ENCODE measurements at places on chromosomes 2 and 18. TPM values are rescaled to one million over a fixed set of nuclear protein-coding genes. Genes with fewer than 3 reads are reported as not detected.

Gene TANC1
- total RNA-seq, result 9.5 TPM

DNA sequence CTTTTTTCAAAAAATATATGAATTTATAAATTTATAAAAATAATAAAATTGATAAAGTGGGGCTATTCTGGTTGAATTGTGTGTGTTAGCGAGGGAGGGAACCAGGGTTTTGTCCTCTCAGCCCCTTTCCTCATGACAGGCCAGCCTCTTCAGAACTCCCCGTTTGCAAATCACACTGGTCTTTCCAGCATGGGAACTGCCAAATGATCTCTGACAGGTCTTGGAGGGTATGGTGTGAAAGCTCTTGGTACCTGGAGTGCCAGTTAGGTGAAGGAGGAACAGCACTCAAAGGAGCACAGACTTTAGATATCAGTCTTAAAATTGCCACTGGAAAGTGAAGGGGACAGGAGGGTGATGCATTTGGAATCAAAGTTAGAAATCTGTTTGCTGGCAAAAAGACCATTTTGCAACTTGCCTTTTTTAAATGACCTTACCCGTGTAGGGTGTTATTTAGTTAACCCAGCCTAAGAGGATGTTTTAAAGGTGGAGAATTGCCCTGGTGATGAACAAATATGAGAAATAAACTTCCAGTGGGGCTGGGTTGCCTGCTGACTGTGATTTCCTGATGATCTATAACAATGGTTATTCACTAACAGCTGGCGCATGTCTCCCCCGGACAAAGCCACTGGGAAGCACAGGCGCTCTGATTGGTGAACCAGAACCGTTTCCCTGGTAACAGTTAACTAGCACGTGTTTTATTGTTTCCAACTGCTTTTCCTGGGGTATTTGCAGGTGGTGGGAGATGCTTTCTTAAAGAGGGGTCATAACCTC lies 85.3 kb upstream of the EFEMP1 start:
- H3K27ac ChIP-seq, result peak overlapping the region; percentile 36
- DNase-seq, result peak; percentile 86
- no peak overlapping the region for H3K4me3 ChIP-seq
- no peaks in the 10 kb centered on the region for H3K36me3 ChIP-seq

GRCh38 chr2:128491692-128492244 lies 173.1 kb upstream of the HS6ST1 start:
- no peak overlapping the region for H3K27ac ChIP-seq
- no peaks in the 10 kb centered on the region for H3K27me3 ChIP-seq
- no peaks in the 10 kb centered on the region for H3K36me3 ChIP-seq
- peaks cover 14% of the 10 kb centered on the region for H3K4me1 ChIP-seq

DNA sequence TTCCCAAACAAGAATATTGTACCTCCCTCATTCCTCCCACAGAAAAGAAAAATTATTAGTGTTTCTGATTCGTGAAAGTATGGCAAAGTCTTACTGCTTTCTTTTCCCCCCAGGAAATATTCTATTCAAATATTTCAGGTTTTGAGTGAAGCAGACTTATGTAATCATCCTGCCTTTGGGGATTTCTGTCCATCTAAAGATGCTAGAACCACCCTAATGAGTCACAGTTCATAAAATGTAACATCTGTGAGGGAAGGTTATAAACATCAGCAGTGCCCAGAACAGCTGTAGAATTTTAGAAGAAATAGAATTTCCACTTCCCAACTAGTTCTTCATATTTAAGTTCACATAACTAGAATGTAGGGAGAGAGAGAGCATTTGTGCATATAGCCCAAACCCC lies 39.0 kb downstream of the EEF1B2 start:
- no peak overlapping the region for H3K27ac ChIP-seq
- no peak overlapping the region for H3K4me3 ChIP-seq
- no peak for DNase-seq
- H3K36me3 ChIP-seq, result no peaks in the 10 kb centered on the region
- H3K27me3 ChIP-seq, result peaks cover 7% of the 10 kb centered on the region

GRCh38 chr18:44518666-44519065 lies 162.0 kb upstream of the SETBP1 start:
- no peak overlapping the region for H3K27ac ChIP-seq
- H3K36me3 ChIP-seq, result no peaks in the 10 kb centered on the region
- DNase-seq, result no peak
- H3K27me3 ChIP-seq, result no peaks in the 10 kb centered on the region
- no peaks in the 10 kb centered on the region for H3K4me1 ChIP-seq
- no peak overlapping the region for H3K4me3 ChIP-seq

Gene AQP12B
- total RNA-seq, result not detected

DNA sequence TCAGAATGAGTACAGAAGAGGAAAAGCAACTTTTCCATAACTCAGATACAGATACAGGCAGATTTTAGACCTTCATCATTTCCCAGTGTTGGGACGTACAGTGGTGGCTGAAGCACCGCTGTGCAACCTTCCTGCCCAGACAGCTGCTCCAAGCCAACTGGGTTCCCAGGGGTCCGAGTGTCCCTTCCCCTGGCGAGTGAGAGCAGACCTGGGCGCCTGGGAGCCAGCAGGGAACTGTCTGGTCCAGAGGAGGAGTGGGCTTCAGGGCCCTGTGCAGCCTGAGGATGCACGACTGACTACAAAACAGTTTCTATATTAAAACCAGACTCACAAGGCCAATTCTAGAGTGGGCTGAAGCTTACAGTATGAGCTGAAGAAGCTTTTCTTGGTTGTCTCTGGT lies 11.1 kb upstream of the OR6B2 start:
- H3K36me3 ChIP-seq, result no peaks in the 10 kb centered on the region
- H3K4me1 ChIP-seq, result no peaks in the 10 kb centered on the region
- H3K4me3 ChIP-seq, result no peak overlapping the region
- H3K27me3 ChIP-seq, result peaks cover 48% of the 10 kb centered on the region
- no peak overlapping the region for H3K27ac ChIP-seq
- DNase-seq, result no peak

GRCh38 chr2:237743561-237744269 lies 54.9 kb upstream of the RBM44 start:
- no peak overlapping the region for H3K27ac ChIP-seq
- H3K4me3 ChIP-seq, result no peak overlapping the region
- H3K36me3 ChIP-seq, result peaks cover 56% of the 10 kb centered on the region
- no peaks in the 10 kb centered on the region for H3K27me3 ChIP-seq

Gene CREG2
- total RNA-seq, result 0.13 TPM

DNA sequence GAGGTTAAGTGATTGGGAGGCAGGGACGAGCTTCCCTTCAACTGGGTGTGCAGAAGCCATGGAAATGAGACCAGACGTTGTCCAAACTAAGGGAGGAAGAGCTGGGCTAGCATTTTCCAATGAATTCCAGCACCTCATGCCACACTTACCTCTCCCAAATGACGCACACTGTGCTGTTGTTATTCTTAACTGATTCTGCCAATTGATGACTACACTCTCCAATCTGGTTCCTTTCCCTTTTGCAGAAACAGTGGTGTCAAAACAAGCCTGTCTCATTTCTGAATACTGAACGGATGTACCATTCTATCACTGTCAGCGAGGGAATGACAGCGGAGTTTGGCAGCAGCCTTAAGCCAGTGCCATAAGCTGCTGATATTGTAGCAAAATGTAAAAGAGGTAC lies 380.5 kb upstream of the HNRNPA3 start:
- H3K27me3 ChIP-seq, result no peaks in the 10 kb centered on the region
- DNase-seq, result no peak
- no peaks in the 10 kb centered on the region for H3K36me3 ChIP-seq
- H3K27ac ChIP-seq, result no peak overlapping the region

Gene CERKL
- total RNA-seq, result 0.31 TPM

DNA sequence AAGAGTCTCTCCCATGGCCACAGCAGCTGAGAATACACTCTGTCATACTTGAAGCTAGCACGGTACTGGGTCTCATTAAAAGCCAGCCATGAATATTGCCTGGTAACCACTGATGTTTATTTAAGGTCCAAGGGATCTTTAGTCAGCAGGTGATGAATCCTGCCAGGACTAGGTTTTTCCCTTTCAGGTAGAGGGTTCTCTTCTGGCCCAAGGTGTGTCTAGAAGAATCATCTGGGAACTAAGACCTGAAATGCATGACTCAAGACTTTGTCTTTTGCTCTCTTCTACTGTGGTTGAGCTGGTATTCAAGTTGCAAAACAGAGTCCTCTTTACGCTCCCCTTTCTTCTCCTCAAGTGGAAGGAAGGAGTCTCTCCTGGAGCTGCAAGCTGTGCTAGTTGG lies 400.5 kb upstream of the FSIP2 start:
- H3K36me3 ChIP-seq, result no peaks in the 10 kb centered on the region
- H3K27ac ChIP-seq, result no peak overlapping the region
- DNase-seq, result no peak
- H3K4me1 ChIP-seq, result no peaks in the 10 kb centered on the region

GRCh38 chr2:108575132-108575966 lies 41.1 kb downstream of the LIMS1 start:
- H3K27ac ChIP-seq, result peak overlapping the region; percentile 36
- H3K36me3 ChIP-seq, result no peaks in the 10 kb centered on the region
- no peaks in the 10 kb centered on the region for H3K4me1 ChIP-seq
- DNase-seq, result no peak
- H3K27me3 ChIP-seq, result no peaks in the 10 kb centered on the region

- H3K27ac ChIP-seq, result no peak overlapping the region
- no peaks in the 10 kb centered on the region for H3K36me3 ChIP-seq
- no peaks in the 10 kb centered on the region for H3K27me3 ChIP-seq
- no peak overlapping the region for H3K4me3 ChIP-seq
- no peak for DNase-seq
These were observed 22.4 kb upstream of the STAT4 start for GRCh38 chr2:191173206-191173605.

DNA sequence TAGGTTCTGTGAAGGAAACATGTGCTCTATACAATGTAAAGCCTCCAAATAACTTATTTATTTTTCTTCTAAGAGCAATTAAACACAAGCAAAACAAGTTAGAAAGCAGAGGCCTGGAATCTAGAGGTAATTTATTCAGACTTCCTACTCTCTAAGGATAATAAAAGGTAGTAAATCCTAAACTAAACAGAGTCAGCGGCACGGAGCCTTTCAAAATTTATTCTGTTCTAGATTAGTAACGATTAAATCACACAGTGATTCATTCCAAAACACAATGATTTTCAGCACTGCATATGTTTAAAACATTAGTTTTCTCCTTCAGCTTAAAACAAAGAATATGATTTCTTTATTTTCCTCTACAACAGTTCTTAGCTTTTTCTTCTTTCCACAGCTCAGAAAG lies 160.9 kb downstream of the FBXO15 start:
- no peaks in the 10 kb centered on the region for H3K4me1 ChIP-seq
- no peak overlapping the region for H3K4me3 ChIP-seq
- H3K27ac ChIP-seq, result no peak overlapping the region
- no peaks in the 10 kb centered on the region for H3K27me3 ChIP-seq
- H3K36me3 ChIP-seq, result no peaks in the 10 kb centered on the region

- H3K4me3 ChIP-seq, result no peak overlapping the region
- no peak for DNase-seq
- no peaks in the 10 kb centered on the region for H3K27me3 ChIP-seq
- no peaks in the 10 kb centered on the region for H3K4me1 ChIP-seq
- H3K27ac ChIP-seq, result no peak overlapping the region
These were observed 112.5 kb downstream of the MGAT5 start for GRCh38 chr2:134366359-134366758.

DNA sequence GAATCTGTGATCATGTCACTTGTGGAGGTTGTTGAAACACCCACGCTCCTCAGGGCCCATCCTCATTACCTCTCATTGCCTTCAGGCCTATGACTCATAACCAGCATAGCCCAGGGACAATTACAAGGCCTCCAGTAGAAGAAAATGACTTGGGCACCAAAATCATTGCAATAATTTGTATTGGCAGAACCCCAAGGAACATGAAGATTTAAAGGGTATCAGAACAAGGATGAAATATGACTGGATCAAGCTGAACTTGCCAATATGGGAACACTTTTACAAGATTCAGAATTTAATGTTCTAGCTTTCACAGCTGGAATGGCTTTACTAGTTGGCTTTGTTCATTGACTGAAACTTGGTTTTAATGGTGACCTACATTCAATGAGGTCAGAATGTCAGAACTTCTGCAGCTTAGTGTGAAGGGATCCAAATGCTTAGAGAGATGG lies 156.4 kb downstream of the COPS8 start:
- no peaks in the 10 kb centered on the region for H3K27me3 ChIP-seq
- no peak overlapping the region for H3K4me3 ChIP-seq
- no peaks in the 10 kb centered on the region for H3K36me3 ChIP-seq

Gene OSR1
- 0.17 TPM for total RNA-seq

Gene CHAC2
- total RNA-seq, result 0.73 TPM

DNA sequence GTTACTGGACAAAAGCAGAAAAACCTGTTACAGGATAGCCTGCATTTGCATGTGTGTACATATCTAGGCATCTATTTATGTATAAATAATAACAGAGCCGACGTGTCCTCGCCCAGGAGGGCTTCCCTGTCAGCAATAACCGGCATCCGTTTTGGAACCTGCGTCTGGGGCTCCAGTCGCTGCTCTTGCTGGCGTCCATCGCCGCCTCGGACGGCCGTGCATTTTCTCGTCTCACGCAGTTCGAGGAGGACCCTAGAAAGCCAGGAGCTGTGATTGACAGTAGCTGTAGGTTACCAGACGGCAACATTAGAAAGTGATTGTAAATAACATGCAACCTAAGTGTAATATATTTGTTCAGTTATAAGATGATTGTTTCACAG lies 132.6 kb downstream of the NFATC1 start:
- no peaks in the 10 kb centered on the region for H3K27me3 ChIP-seq
- no peak overlapping the region for H3K27ac ChIP-seq
- no peak overlapping the region for H3K4me3 ChIP-seq
- DNase-seq, result no peak
- H3K36me3 ChIP-seq, result peaks cover 14% of the 10 kb centered on the region

Gene TM4SF20
- total RNA-seq, result not detected

Gene UGT1A8
- not detected for total RNA-seq

Gene ERBB4
- total RNA-seq, result 166 TPM

Gene SCN7A
- total RNA-seq, result 0.29 TPM

DNA sequence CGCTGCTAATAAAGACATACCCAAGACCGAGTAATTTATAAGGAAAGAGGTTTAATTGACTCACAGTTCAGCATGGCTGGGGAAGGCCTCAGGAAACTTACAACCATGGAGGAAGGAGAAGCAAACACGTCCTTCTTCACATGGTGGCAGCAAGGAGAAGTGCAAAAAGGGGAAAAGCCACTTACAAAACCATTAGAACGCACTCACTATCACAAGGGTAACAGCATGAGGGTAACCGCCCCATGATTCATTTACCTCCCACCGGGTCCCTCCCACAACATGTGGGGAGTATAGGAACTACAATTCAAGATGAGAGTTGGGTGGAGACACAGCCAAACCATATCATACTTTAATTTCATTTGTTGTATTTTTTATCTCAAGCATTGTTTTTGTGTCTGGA lies 67.5 kb downstream of the ATP9B start:
- H3K4me1 ChIP-seq, result no peaks in the 10 kb centered on the region
- no peaks in the 10 kb centered on the region for H3K36me3 ChIP-seq
- no peak overlapping the region for H3K27ac ChIP-seq

- no peaks in the 10 kb centered on the region for H3K36me3 ChIP-seq
- no peak overlapping the region for H3K4me3 ChIP-seq
- H3K4me1 ChIP-seq, result peaks cover 4% of the 10 kb centered on the region
These were observed 38.3 kb upstream of the RMDN2 start for GRCh38 chr2:37886745-37887144.

- no peak for DNase-seq
- peak overlapping the region; percentile 55 for H3K27ac ChIP-seq
- H3K4me1 ChIP-seq, result no peaks in the 10 kb centered on the region
- no peak overlapping the region for H3K4me3 ChIP-seq
These were observed 53.8 kb downstream of the CTIF start for GRCh38 chr18:48592540-48593171.
